ENCODE measurements at places on chromosomes 2 and 18. TPM values are rescaled to one million over a fixed set of nuclear protein-coding genes. Genes with fewer than 3 reads are reported as not detected.

Gene GCG
- not detected for total RNA-seq

DNA sequence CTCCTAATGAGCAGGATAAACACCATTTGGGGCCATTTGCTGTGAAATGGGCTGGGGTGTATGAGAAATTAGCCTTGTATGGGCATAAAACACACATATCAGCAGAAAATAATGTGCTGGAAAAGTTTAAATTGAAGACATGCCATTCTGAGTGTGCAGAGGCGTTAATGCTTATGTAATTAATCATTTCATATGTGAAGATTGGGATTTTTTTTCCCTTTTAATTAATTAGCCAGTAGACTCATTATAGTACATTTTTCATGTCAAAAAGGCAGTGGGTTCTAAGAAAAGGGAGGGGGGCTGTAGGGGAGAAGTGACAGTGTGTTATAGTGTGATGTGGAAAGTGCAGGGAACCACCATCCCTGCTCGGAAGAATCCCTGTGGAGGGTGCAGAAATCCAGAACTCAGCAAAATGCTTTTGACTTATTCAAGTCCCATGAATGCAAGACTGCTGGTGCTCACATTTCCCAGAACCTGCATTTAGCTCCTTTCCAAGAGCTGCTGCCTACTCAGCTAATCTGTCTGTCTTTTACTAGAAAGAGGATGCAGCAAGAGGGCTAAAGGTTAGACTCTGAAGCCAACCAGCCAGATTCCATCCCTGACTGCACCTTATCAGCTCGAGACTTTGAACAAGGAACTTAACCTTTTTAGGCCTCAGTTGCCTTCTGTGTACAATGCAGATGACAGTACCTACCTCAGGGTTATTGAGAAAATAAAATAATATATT, 11.6 kb upstream of the COX7A2L start:
- H3K27me3 ChIP-seq, result no peaks in the 10 kb centered on the region
- no peak for DNase-seq
- no peaks in the 10 kb centered on the region for H3K4me1 ChIP-seq
- H3K27ac ChIP-seq, result no peak overlapping the region
- H3K4me3 ChIP-seq, result no peak overlapping the region

DNA sequence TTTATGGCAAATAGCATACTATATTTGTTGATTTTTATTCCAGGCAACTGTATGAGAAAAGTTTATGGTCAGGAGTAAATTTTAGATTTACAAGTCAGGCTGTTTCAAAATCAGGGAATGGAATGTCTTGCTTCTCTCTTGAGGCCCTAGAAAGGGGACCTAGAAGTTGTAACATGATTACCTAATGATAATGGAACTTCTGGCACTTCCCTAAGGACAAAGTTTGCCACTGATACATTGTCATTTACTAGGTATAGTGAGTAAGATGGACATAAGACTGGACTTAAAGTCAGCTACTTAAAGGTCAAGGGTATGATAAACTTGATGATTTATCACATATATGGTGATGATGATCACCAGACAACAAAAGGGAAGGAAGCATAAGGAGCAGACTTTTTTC, 103.3 kb upstream of the VRK2 start:
- no peak overlapping the region for H3K27ac ChIP-seq
- no peak for DNase-seq
- H3K27me3 ChIP-seq, result no peaks in the 10 kb centered on the region
- H3K36me3 ChIP-seq, result no peaks in the 10 kb centered on the region
- no peak overlapping the region for H3K4me3 ChIP-seq

DNA sequence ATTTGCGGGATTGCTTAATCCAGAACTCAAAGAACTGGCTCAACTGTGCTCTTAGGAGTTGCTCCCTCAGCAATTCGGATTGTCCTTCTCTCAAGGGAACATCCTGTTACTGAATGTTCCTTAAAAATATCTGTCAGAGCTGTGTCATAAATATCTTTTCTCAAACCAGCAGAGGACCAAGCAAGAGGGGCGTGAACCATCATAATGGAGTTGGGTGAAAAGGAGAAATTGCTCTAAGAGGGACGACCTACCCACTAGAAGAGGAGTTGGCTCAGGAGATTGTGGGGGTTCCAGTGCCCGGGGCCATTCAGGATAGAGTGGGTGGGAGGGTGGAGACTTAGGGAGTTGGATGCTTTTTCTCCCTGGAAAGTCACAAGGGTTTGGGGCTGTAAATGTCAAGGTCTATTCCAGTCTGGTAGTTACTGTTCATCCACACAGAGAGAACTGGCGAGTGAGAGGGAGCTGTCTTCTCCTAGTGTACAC, 59.5 kb downstream of the MERTK start:
- H3K27ac ChIP-seq, result peak overlapping the region; percentile 72
- no peaks in the 10 kb centered on the region for H3K36me3 ChIP-seq
- H3K4me1 ChIP-seq, result peaks cover 27% of the 10 kb centered on the region
- DNase-seq, result no peak
- H3K27me3 ChIP-seq, result no peaks in the 10 kb centered on the region

GRCh38 chr18:2846636-2847316, at the start of gene EMILIN2:
Gene EMILIN2 (plus strand): TSS chr18:2847006. CDS start chr18:2847189, 183 bp downstream.
- peak; percentile 91 for DNase-seq
- no peaks in the 10 kb centered on the region for H3K27me3 ChIP-seq
- H3K4me1 ChIP-seq, result peaks cover 29% of the 10 kb centered on the region
- H3K4me3 ChIP-seq, result peak within 1 kb of the TSS; percentile 59
- no peaks in the 10 kb centered on the region for H3K36me3 ChIP-seq

Gene C2orf15
- not detected for total RNA-seq

DNA sequence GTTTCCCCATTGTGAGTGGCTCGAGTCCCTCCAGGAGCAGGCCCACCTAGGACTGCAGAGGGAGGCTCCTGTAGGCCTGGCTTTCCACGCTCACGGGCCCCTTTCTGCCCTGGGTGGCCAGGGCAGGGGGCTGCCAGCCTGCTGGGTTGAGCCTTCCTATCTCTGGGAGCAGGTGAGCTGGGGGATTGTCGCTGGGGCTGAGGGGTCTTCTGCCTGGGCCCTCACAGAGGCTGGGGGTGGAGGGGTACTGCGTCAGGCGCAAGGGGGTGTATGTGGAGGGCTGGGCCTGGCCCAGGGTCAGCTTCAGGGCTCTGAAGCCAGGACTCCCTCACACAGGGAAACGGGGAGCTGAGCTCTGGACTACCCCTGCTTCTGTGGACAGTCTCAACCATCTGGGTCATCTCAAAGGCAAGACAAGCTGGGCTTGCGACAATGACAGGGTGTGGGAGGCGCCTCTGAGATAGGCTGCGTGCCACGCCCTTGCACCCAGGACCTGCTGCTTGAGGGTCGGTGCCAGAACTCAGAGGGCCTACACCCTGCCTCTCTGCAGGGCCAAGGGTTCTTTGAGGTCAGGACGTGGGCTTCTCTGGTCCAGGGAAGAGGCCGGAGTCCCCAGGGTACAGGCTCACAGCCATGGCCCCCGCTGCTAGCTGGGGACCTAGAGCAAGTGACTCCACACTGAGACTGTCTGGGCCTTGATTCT, 206.1 kb downstream of the TWIST2 start:
- no peaks in the 10 kb centered on the region for H3K27me3 ChIP-seq
- no peaks in the 10 kb centered on the region for H3K4me1 ChIP-seq
- DNase-seq, result no peak
- H3K36me3 ChIP-seq, result peaks cover 33% of the 10 kb centered on the region
